ENCODE measurements at places on chromosomes 3 and 15. TPM values are rescaled to one million over a fixed set of nuclear protein-coding genes. Genes with fewer than 3 reads are reported as not detected.

The ALG1L2 gene
- total RNA-seq: 0.65 TPM

The TBC1D21 gene
- total RNA-seq: not detected

The SPRED1 gene
- 5.9 TPM for total RNA-seq

The RBP2 gene
- total RNA-seq: not detected

The FAM43A gene
- 0.39 TPM for total RNA-seq

The CEP63 gene
- total RNA-seq: 10.6 TPM

The REC114 gene
- not detected for total RNA-seq

The ATP13A5 gene
- not detected for total RNA-seq

The ACKR2 gene
- 83.1 TPM for total RNA-seq

The CYP8B1 gene
- not detected for total RNA-seq

The CPNE9 gene
- total RNA-seq: not detected

The PIF1 gene
- 3.9 TPM for total RNA-seq

The DNAH1 gene
- 7.9 TPM for total RNA-seq

The CMTM8 gene
- not detected for total RNA-seq

The CCDC9B gene
- 34.8 TPM for total RNA-seq

The NPAP1 gene
- total RNA-seq: not detected

The IGF2BP2 gene
- 118 TPM for total RNA-seq

The AGBL1 gene
- total RNA-seq: not detected

The ILDR1 gene
- not detected for total RNA-seq

The STRA6 gene
- 15.7 TPM for total RNA-seq

The EPHB1 gene
- under 0.01 TPM for total RNA-seq

The INTS14 gene
- 36.1 TPM for total RNA-seq

The SLC41A3 gene
- 45.5 TPM for total RNA-seq

The MYL3 gene
- total RNA-seq: 0.65 TPM

The TEX9 gene
- 2.6 TPM for total RNA-seq

The C3orf22 gene
- not detected for total RNA-seq

The C15orf39 gene
- total RNA-seq: 13.1 TPM

The ROPN1 gene
- total RNA-seq: not detected

The SCAANT1 gene
- not detected for total RNA-seq

The FMN1 gene
- 2.7 TPM for total RNA-seq

The RTP1 gene
- not detected for total RNA-seq

The CFAP92 gene
- 0.39 TPM for total RNA-seq

The TMEM158 gene
- total RNA-seq: under 0.01 TPM

The SLC15A2 gene
- total RNA-seq: 9.4 TPM

The DOCK3 gene
- total RNA-seq: 1.5 TPM

The DUOX1 gene
- 11.0 TPM for total RNA-seq

The TM4SF18 gene
- total RNA-seq: not detected

The ZPLD1 gene
- total RNA-seq: not detected

The CEMIP gene
- 29.6 TPM for total RNA-seq

The SUSD5 gene
- 0.43 TPM for total RNA-seq

The RTF1 gene
- total RNA-seq: 15.6 TPM

The MAPKBP1 gene
- total RNA-seq: 19.6 TPM

The SMCO1 gene
- not detected for total RNA-seq

The ARGFX gene
- not detected for total RNA-seq

The SERP1 gene
- 212 TPM for total RNA-seq

The HCLS1 gene
- total RNA-seq: 6.3 TPM

The MCF2L2 gene
- total RNA-seq: 0.98 TPM

The WDR72 gene
- total RNA-seq: not detected

The LDHAL6B gene
- not detected for total RNA-seq

The GOLGA8A gene
- 11.4 TPM for total RNA-seq

The PPP1R14D gene
- total RNA-seq: not detected

The FOXB1 gene
- total RNA-seq: 0.39 TPM

The TGM4 gene
- 16.5 TPM for total RNA-seq

The C3orf80 gene
- total RNA-seq: not detected
